ENCODE measurements at places on chromosomes 1 and 21.
A peak's percentile ranks its signal among the peaks of the same experiment; 100 is the strongest.

GRCh38 chr1:65343286-65343685 is 33.9 kb downstream of the DNAJC6 start:
- DNase-seq = peak; percentile 50

DNA sequence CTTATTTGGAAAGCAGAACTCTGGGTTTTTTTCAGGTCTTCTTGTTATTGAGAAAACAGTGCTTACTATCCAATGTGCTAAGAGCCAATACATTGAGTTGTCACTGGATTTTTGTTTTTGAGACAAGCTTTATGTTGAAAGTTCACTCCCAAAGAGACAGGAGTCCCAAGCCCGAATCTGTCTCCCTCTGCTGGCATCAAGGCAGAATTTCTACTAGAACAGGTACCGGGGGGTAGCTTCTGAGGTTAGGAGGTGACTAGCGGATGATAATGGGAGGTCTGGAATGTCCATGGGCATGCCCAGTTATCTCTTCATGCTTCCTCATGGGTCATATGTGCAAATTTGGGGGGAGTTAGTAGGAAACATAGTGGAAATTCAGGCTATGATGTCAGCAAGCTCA is 25.1 kb downstream of the ZNF124 start:
- no peak for DNase-seq

DNA sequence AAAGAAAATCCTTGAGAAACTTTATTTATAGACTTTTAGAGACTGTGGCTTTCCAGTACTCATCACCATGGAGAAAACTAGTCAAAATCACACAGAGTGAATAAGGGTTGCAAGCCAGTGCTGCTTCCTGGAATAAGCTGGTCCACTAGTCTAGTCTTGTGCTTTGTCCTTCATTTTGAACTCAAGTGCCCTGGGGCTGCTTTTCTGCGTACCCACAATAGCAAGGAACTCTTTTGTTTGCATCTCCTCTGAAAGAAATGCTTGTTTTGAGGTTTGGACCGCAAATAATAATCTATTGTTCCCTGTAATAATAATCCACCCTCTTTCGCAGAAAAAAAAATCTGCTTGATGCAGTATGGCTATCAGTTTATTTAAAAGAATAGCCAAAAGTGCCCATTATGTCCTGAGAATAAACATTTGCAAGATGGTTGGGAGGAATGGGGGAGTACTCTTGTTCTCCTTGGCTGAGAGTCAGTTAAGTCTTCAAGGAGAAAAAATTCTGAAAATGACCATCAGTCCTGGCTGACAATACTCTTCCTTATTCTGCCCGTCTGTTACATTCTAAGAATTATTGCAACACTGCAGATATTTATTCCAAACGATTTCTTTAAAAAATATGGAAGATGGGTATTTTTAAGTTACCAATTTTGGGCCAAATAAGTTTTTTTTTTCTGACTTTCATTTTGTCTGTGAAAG is 41.9 kb downstream of the MPZL1 start:
- DNase-seq = no peak

DNA sequence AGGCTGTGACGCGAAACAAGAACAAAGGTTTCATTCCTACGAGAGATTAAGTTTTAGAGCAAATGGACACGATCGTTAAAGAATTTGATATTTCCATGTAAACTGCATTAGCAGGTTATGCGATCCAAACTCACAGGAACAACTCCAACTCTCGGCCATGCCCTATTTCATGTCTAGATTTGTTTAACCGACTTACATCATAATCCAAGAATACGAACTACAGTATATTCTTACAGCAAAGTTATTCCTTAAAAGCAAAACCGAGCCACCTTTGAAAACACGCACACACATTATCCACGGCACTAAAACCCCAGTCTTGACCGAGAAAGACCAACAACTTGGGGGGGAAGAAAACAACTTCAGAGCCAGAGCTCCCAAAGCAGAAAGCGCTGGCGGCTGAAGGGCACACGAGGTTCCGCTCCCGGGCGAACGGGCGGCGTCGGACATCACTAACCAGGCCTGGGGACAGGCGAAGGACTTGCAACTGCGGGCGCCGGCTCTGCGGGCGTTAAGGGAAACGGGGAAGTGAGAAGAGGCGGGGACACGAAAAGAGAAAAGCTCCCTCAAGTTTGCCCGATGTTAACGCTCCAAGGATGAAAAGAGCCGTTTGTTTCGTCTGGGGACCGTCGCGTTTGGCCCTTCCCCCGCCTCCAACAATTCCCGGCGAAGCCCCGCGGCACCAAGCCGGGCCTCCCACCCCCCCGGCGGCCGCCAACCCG is 690 bp downstream of the B3GALNT2 start:
- DNase-seq = peak; percentile 52

Measured in fibroblast of skin of back (primary cell).